ENCODE measurements at places on chromosomes 1 and 21.
A peak's percentile ranks its signal among the peaks of the same experiment; 100 is the strongest.

- DNase-seq: peak; percentile 93
Measured at GRCh38 chr1:37471345-37472231, 2.8 kb upstream of the ZC3H12A start.

- DNase-seq: no peak
Measured at GRCh38 chr1:239322369-239322768, 64.0 kb upstream of the CHRM3 start.

DNA sequence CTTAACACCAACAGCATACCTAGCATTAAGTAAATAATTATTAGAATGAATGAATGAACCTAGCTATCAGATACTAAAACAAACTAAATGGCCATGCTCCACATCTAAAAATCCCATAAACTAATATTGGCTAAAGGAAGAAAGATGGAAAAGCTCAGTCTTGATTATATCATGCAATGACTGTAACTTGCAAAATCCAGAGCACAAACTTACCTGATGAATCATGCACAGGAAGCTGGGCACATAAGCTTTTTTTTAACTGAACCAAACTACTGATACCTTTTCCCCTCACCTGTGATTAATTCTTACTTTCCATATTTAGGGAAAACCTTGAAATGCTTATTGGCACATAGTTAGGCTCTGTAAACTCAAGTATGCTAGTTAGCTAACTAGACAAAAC, 70.2 kb downstream of the KIF14 start:
- no peak for DNase-seq

DNA sequence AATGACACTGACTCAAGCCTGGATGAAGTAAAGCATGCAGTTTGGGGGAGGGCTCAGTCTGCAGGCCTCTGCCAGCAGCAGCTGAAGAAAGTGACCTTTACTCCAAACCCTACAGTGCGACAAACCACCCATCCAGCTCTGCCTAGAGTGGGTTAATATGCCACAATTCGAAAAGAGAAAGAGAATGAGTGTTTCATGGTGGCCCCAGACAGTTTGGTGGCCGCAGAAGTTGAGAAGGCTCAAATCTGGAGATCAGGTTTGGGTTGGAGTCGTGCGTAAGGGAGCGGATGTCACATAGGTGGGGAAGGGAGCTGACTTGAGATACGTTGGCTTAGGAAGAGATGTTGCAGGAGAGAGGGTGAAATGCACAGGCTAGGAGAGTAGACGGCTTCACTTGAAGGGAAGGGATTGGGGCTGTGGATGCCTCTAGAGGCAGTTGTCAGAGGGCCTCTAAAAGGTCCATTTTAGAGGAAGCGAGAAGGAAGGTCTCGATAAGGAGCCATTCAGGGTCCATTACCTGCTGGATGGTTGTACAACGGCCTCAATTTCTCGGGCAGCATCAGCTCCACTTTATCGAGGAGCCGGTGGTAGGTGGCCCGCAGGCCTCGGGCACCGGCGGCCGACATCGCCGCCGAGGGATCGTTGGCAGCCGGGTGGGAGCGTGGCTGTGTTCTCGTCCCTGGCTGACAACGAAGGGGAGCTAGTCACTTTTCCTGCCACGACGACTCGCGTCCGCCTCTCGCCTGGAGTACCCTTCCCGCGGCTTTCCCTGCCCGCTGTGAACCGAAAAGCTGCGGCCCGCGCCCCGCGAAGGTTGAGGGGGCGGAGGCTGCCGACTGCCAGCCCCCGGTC, 1.0 kb upstream of the DCAF6 start:
- DNase-seq: no peak

GRCh38 chr1:47507881-47508701, 70.2 kb downstream of the FOXD2 start:
- DNase-seq: no peak

DNA sequence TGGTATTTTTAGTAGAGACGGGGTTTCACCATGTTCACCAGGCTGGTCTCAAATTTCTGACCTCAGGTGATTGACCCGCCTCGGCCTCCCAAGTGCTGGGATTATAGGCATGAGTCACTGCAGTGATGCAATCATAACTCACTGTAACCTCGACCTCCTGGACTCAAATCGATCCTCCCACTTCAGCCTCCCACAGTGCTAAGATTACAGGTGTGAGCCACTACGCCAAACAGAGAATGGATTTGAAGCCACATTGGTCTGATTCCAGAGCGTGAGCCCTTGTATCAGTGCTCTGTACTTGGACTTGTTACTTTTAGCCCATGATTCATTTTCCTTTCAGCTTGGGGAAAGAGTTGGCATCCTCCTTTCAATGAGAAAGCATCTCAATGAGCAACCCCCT, 14.9 kb upstream of the ZNF683 start:
- DNase-seq: no peak

DNA sequence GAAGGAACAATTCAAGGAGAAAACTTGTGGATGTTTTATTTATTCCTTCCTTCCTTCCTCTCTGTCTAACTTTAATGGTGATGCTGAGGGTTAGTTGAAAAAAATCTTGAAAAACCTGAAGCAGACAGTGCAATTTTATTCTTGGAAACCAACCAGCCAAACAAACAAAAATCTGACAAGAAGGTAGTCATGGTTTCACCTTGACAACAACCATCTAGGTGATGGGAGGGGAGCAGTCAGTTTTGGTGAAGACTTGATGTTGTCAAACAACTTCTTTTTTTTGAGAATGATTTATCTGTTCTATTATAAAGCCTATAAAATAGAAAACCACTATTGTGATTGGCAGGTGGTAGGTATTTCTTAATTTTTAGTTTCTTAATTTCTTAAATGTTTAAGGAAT, 92.4 kb upstream of the GPR88 start:
- no peak for DNase-seq

DNA sequence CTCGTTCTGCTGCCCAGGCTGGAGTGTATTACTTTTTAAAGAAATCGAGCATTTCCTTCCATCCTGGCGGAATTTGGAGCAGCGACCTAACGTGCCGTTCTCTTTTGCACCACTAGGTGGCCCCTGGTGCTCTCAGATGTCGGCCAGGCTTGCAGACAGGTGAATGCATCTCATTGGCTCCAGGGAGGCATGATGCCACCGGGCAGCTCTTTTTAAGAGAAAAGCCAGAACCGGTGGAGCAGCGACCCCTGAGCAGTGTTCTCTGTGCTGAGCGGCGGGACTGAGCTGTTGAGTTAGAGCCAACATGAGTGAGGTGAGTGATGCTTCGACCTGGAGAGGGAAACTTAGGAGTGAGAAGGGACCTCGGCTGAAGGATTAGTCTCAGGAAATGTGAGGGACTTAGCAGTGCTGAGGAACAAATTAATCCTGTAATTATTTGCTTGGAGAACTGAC, at the start of gene PCP4:
PCP4 (plus strand) TSS at position 241 of the 453 bp plus-strand sequence; CDS start at position 305, 64 bp downstream.
- DNase-seq: peak; percentile 66

GRCh38 chr1:25106976-25107642, 125.2 kb downstream of the SYF2 start:
- DNase-seq: no peak

DNA sequence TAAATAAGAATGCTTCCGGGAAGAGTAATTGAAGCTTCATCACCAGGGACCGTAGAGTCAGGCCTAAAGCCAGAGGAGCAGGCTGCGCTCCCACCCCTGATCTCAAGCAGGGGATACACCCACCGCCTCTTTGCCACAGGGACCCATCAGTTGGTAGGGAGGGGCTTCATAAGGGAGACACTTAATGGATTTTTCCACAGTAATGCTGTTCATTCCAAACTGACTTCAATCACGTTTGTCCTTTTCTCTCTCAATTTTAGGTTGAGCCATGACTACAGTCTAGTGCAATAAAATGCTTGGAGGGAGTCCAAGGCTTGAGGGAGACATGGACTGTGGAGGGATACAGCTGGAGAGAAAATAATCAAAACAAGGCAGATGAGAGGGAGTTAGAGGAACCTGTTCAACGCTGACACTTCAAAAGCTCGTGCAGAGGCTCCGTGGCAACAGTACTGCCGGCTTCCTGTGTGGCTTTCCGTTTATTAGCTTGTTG, 111.5 kb downstream of the SEC16B start:
- no peak for DNase-seq

DNA sequence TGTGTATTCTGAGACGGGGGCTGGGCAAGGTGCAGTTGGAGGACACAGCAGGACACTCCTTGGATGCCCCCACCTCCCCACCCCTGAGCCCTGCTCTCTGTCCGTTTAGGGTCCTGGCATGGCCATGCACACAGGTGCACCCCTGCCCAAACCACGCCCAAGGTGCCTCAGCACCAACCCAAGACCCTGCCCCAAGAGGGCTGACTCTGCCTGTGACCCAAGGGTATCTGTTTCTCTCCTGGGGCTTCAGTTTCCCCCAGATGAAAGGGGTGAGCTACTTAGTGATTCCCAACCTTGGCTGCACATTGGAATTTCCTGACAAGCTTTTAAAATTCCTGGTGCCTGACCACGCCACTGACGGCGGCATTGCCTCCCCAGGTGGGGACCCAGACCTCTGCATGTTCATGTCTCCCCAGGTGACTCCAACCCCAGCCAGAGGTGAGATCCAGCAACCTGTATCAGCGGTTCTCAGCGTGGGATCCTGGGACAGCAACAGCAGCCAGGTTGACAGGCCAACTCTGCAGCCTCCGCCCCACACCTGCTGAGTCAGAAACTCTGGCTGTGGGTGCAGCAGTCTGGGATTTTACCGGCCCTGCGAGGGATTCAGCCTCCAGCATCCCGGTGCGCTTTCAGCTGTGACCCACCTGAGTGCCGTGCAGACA, 483.4 kb downstream of the NPHP4 start:
- DNase-seq: no peak

GRCh38 chr1:204574016-204574864, 58.0 kb downstream of the MDM4 start:
- DNase-seq: no peak

GRCh38 chr1:103106426-103107341, 1.6 kb downstream of the COL11A1 start:
- no peak for DNase-seq

- DNase-seq: no peak
Measured at GRCh38 chr1:45395051-45395450, 54.8 kb upstream of the MUTYH start.

DNA sequence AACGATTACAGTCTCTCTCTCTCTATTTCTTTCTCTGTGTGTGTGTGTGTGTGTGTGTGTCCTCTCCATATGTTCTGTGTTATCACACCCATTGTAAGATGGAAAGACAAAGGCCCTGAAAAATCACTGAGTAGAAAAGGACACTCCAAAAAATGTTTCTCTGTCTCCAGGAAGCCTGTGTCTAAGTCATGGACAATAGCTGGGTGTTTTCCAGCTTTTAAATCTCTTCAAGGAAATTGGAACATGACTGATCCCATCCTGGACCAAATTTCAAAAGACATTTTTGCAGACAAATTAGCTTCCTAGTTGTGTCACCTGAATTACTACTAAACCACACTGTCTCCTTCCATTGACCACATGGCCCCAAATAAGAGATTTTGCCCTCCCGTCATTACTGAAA, 31.0 kb upstream of the LMX1A start:
- no peak for DNase-seq

DNA sequence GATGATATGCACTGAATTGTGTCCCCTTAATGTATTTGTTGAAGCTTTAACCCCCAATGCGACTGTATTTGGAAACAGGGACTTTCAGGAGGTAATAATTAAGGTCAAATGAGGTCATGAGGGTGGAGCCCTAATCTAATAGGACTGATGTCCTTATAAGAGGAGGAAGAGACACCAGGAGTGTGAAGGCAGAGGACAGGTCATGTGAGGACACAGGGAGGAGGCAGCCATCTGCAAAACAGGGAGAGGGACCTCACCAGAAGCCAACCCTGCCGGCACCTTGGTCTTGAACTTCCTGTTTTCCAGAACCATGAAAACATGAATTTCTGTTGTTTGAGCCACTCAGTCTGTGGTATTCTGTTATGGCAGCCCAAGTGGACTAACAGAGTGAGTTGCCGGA, 15.3 kb downstream of the SYF2 start:
- no peak for DNase-seq

GRCh38 chr1:61050541-61051442, 31.6 kb upstream of the NFIA start:
- no peak for DNase-seq

- DNase-seq: no peak
Measured at GRCh38 chr1:159076438-159077119, at the start of gene AIM2. AIM2 (minus strand) TSS chr1:159076766; CDS start chr1:159073499, 3,267 bp downstream.

DNA sequence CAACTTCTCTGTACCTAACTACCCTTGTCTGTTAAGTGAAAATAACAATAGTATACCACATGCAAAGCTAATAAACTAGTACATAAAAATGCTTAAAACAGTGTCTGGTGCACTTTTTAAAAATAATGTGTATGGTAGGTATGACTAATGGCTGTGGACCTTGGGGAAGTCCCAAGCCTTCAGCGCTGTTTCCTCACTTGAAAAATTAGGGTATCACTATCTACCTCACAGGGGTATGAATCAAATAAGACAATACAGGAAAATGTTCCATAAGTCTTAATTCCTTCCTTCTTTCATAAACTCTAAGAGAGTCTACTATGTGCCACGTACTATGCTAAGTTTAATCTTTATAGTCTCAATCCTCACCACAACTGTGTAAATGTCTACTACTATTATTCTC, 32.0 kb downstream of the EGLN1 start:
- no peak for DNase-seq

DNA sequence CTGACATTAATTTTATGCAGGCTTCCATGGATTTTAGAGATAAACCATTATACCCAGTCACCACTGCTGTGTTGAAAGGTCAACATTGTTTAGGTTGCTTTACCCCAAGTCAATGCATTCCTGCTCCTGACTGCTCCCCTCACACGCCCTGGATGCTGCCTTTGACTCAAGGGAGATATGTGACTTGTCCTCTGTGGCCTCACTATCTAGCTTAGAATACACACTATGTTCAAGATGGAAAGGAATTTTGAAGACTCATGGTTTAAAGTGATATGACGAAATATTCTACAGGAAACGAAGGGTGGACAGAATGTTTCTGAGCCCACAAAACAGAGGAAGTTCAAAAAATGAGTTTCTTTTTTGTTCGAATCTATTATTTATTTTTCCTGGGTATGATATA, 170.4 kb upstream of the NR5A2 start:
- no peak for DNase-seq

DNA sequence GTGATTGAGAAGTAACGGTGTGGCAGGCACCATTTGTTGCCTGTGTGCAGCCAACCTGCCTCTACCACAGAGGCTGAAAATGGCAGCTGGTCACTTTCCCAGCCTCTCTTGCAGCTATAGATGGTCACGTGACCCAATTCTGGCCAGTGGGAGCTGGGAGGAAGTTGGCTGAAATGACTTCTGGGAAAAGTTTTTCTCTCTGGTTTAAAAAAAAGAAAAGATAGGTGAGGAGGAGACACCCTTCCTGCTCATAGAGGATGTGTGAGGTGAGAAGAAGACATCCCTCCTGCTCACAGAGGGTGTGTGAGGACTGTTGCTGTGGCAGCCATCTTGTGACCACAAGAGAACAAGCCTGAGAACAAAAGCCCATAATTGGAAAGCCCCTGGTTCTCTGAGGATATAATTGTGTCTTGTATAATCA, 122.8 kb downstream of the SYF2 start:
- no peak for DNase-seq

All from retinal pigment epithelial cell (primary cell).